T47D (cell line): ENCODE measurements at places on chromosomes 12 and 14.
A peak's percentile ranks its signal among the peaks of the same experiment; 100 is the strongest.

GRCh38 chr12:124394462-124395128 lies 99.7 kb downstream of the RFLNA start:
- no peak for DNase-seq

DNA sequence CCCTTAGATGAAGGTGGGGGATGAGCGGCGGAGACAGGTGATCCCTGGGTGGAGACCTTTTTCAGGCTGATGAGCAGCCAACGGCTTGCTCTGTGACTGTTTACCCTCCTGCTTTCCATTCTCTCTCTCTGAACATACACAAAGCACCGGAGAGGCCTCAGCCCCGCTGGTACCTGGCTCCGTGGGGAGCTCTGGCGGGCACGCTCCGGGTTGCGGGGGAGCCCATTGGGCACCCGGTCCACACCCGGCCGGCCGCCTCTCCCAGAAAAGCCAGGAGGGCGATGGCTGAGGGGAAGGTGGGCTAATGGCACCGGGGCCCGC lies 545 bp downstream of the SMARCC2 start:
- no peak for DNase-seq

DNA sequence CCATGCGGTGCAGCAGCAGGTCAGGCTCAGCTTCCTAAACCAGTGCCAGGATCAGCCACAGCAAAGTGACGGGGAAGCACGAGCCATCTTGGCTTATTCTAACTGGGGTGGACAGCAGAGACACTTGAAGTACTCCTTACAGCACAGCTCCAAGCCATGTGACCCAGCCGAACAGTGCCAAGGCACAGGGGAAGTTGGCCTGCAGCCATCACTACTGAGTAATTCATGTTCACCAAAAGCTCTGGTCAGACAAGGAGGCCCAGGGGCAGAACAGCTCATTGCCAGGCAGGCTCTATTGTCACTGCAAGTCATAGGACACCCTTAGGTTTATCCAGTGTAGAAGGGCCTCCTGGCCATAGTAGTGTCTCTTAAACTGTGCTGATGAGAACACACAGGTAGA lies 23.4 kb upstream of the SLC35F4 start:
- DNase-seq = no peak

- DNase-seq = peak; percentile 71
These were observed 71.4 kb upstream of the GNPNAT1 start for GRCh38 chr14:52862632-52863333.

DNA sequence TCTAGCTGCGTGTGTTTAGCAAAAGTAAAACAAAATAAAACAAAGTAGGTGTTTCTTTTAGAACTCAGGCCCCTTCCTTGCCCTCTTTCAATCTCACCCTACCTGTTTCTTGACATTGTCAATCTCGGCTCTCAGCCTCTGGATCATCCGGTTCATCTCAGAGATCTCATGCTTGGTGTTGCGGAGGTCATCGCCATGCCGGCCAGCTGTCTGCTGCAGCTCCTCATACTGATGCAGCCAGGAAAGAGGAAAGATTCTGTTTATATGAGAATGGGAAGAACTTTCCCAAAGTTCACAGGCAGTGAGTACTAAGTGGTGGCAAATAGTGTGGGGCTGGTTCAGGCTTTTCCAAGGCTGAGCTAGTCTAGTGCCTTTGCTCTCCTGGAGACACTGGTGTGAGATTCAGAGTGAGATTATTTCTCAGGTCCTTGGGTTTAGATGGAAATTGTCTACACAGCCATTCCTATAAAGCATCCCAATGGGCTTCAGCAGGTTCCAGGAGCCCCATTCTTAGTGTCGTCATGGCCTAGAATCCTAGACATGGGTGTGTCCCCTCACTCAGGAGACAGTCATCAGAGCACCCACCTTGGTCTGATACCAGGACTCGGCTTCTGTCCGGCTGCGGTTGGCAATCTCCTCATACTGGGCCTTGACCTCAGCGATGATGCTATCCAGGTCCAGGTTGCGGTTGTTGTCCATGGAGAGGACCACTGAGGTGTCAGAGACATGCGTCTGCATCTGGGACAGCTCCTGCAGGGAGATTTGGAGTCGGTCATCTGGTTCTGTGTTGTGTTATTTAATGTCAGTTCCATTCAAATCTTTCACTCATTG lies 3.0 kb downstream of the KRT5 start:
- no peak for DNase-seq

DNA sequence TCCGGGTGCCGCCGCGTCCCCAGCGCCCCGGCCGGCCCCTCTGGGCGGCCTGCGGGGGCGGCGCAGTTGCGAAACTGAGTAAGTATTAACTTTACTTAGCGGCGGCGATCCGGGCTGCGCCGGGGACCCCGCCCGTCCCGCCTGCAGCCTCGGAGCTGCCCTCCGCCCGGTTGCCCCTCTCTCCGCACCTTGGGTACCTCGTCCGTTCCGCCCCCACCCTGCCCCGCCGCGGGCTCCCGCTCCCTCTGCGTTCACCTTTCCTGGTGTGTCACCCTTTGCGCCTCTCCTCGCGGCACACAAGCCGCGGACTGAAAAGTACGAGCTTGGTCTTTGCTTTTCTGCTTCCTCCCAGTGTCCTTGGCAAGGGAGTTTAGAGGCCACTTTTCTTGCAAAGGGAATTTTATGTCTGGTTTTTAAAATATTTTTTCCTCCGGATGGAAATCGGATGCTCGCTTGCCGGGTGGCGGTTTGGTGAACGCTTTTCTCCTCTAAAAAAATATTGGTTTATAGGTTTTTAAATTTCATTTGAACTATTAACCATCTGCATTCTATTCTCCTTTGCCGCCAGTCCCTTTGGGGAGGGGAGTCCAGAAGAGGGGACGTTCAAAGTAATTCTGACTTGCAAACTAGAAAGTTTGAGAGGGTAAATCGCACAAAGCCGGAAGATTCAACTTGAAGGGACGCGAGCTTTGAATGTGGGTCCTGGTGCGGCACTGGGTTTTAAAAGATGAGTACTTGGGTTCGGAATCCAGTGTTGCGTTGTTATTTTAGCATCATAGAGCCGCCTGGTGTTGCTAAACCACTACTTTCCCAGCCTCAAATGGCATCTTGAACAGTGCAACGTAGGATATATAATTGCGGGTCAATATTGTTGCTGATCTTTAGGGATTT lies 834 bp downstream of the RASSF8 start:
- DNase-seq = peak; percentile 52

GRCh38 chr12:41621291-41621690 lies 433.2 kb downstream of the PDZRN4 start:
- no peak for DNase-seq

DNA sequence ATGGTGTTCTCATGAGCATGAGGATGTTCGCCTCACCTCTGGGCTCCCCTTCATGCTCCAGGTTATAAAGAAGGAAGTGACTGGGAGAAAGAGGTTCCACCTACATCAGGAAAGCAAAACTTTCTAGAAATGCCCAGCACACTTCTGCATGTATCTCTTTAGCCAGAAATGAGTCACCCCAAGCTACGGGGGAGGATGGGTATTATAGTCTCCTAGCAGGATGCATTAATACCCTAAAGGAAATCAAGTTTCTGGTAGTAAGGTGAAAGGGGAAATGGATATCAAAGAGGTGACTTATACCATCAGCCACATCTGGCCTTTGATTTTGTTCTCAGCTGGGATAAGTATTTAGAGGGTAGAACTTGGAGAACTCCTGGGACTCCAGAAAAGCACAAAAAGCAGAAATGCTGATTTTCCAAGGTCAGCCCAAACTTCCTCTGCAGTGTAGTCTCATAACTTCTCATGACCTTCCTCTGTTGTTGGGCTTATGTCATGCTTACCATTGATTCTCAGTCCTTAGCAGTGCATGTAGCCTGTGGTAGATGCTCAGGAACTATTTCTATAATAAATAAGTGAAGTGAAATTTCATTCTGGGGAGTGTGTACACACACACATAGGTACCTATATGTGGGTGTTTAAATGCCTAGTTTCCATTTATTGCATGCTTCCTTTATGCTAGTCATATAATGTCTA lies 209.4 kb upstream of the CRY1 start:
- DNase-seq = no peak

GRCh38 chr14:90034835-90035525 lies 26.8 kb upstream of the KCNK13 start:
- DNase-seq = no peak

GRCh38 chr14:65044596-65044959 lies 57.7 kb downstream of the MAX start:
- no peak for DNase-seq

DNA sequence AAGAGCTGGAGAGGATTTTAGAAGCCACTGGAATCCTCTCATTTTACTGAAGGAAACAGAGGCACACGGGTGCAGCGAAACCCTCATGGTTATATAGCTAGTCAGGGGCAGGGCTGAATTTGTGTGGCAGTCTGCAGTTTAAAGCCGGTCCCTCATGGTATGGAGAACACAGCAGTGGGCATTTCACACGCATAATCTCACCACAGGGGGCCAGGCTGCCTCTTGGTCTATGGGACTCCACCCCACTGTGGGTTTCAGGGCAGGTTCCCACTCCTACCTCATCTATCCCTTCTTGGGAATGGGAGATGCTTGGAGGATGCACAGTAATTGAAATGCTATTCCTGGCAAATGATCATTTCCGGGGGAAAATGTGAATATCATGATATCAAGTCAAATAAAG lies 400.6 kb downstream of the RGS6 start:
- no peak for DNase-seq

DNA sequence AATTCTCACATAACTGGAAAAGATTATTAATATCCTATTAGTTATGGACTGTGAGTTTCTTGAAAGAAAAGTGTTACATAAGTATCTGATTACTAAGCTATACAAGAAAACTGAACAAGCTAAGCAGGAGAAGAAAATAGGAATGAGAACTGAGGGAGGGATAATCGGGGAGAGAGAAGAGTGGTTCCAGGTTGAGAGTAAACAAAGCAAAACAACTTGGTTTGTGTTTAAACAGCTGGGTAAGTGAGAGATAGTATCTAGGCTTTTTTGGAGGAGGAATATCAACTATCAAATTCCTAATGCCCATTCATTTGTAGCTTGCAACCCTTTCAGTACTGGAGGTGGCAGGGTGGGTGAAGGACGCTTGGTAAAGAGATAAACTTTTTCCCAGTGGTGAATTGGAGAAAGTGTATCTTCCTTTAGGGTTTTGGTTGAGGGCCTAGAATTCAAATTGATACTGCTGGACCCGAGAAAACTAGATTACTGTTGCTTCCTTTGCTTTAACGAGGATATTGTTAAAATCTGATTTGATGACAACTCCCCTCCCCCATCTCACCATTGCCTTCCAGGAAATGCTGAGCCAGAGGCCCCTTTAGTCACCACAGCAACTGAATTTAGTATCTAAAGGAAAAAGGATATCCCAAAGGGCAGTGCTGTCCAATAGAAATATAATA lies 2.0 kb upstream of the SLC2A3 start:
- no peak for DNase-seq
